NCI-H345 (cell line): ENCODE measurements at places on chromosomes 12 and 14.

DNA sequence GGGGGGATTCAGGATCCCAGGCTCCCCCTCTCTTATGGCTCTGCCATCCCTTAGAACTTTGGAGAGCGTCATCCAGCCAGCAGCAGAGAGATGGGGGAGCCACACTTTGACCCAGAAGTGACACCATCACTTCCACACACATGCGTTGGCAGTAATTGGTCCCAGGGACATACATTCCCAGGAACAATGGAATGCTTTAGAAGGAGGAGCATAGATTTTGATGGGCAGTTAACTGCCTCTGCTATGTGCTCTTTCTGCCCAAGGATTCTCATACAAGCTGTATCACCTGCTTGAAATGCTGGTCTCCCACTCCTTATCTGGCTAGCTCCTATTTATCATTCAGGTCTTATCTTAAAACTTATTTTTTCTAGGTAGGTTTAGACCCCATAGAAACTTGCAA is 109.0 kb upstream of the RPH3A start:
- no peak for DNase-seq

GRCh38 chr14:92951912-92952471 is 29.0 kb downstream of the CHGA start:
- DNase-seq, result peak; percentile 74

DNA sequence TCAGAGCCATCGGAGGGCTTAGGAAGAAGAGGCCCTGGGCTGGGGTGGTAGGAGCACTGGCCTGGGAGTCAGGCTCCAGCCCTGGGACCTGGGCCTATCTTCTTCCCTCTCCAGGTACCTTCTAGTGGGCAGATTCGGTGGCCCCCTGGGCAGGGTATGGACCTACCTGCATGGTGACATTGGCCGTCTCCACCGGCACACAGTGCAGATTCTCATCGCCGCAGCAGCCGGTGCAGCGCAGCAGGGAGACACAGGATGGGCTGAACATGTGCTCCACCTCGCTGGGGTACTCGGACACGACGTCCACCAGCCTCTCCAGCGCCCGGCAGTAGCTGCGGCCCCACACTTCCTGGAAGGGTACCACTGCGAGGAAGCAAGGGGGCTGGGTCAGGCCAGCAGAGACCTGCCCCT is 6.2 kb downstream of the PGF start:
- no peak for DNase-seq

DNA sequence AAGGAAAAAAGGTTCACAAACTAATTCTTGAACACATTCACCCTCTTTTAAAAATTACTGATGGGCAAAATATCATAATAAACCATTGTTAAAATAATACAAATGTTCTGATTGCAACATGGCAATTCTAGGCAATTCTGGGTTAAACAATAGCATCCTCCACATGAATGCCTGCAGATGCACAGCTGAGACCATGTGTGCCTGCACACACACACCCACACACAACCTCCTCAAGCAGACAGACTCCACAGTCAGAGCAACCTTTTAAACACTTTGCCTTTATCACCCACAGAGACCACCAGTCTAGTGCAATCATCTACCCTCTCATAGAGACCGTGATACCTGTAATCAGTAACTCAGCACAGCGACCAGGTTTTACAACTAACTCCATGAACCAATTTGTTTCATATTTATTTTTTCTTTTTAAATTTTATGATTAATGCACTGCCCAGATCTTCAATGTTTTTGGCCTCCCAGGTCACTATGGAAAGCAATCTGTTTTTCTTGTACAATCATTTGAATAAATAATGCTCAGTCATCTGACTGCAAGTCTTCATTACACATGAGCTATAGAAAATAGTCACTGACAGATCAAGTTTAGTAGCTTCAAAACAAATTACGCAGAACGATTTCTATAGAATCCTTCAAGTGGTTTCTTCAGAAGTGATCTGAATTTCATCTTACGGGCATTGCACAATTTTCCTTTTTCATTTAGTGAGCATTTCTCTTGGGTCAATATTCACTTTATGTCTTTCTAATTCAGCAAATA is 105.8 kb downstream of the PRKD1 start:
- DNase-seq, result peak; percentile 53

- DNase-seq, result no peak
Measured at GRCh38 chr12:17204289-17205054, 598.5 kb upstream of the LMO3 start.

- DNase-seq, result no peak
Measured at GRCh38 chr12:51749206-51749985, 99.1 kb downstream of the FIGNL2 start.

- no peak for DNase-seq
Measured at GRCh38 chr12:115201966-115202365, 518.0 kb upstream of the TBX3 start.

- peak; percentile 17 for DNase-seq
Measured at GRCh38 chr12:29220632-29221336, 71.7 kb downstream of the FAR2 start.

DNA sequence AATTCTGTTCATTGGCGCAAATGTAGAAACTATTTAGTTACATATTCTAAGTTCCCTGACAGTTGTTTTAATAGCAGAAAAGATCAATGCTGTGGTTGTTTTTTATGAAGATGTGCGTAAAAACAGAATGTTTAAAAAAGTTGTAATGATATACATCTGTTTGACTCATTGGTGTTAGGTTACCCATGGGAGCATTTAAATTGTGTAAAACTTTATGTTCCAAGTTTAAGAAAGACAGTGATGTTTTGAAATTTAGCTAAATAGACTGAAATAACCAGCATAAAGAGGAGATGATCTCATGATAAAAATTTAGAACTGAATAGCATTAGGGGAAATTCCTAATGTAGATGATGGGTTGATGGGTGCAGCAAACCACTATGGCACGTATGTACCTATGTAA is 3.6 kb downstream of the PELI2 start:
- DNase-seq, result no peak

DNA sequence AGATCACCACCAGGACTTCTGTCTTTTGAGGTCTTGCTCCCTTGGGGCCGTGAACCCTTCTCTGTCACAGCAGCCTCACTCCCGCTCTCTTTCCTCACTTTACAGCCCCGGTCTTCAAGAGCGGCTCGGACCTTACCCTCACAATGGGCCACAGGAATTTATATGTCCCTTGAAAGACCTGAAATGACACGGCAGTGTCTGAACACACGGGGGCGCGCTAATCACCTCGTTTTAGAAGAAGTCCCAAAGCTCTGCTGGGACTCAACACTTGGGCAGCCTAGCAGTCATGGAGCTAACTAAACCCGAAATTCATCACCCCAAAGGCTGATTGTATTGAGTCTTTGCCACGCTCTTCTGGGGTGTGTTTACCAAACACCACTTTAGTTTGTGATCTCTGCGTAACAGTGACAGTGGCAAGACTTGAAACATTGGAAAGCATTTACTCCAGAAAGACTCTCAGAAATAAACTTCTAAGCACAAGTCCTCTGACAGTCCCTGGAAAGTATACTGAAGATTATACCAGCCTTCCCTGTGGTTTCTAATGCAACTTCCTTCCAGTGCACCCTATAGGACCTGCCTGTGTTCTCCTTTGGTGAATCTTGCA is 29.0 kb downstream of the SERPINA11 start:
- no peak for DNase-seq

DNA sequence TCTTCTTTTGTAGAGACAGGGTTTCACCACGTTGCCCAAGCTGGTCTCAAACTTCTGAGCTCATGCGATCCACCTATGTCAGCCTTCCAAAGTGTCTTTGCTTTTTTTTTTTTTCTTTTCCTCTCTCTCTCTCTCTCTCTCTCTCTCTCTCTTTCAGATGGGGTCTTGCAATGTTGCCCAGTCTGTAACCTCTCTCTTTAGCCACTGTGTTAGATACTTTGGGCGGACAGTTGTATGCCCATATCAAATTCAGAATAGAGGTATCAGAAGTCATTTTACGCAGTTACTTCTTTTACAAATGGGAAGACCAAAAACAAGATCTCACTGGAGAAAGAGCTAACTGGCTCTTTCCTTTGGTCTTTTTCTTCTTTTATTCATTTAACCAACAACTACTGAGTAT is 6.7 kb downstream of the HEBP1 start:
- DNase-seq, result no peak

GRCh38 chr12:124674937-124675336 is 107.5 kb upstream of the NCOR2 start:
- no peak for DNase-seq
